Activated CD4-positive, alpha-beta memory T cell treated with anti-CD3 and anti-CD28 coated beads for 36 hours (primary cell): ENCODE measurements at places on chromosomes 2 and 18. TPM values are rescaled to one million over a fixed set of nuclear protein-coding genes. Genes with fewer than 3 reads are reported as not detected.

DNA sequence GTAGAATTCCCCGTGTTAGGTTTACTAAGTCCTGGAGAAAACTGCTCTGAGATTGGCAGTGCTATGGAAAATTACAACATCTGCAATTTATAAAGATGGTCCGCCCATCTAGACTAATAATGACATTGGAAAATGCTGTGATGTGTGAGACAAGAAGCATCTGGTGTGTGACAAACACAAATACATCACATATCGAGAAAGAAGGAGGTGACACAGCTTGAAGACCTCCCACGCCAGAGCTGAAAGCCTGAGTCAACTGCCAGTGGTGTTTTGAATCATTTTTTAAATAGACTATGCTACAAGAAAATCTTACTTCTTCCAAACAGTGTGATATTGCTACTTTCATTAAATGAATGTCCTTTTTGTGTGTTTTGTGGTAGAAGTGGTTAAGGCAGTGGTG is 8.6 kb upstream of the ANO7 start:
- peak; percentile 78 for DNase-seq
- no peak overlapping the region for H3K4me3 ChIP-seq
- peaks cover 19% of the 10 kb centered on the region for H3K4me1 ChIP-seq
- peak overlapping the region; percentile 69 for H3K27ac ChIP-seq
- H3K27me3 ChIP-seq, result no peaks in the 10 kb centered on the region

DNA sequence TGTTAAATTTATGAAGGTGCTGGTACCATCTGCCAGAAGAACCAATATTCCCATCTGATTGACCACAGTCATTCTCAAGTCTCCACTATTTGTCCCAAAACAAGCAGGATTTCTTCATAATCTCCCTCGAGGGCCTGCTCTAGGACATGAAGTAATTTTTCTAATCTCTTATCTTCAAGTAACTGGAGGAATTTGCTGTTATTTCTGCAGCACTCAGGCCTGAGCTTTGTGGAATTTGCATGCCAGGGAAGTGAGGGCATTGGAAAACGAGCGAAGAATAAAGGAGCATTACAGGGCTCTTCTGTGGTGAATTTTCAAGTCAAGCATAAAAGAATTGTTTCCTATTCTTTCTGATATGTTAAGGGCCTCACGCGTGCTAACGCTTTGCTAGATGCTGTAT is 161.2 kb upstream of the EPAS1 start:
- peaks cover 2% of the 10 kb centered on the region for H3K36me3 ChIP-seq
- DNase-seq, result no peak
- no peak overlapping the region for H3K4me3 ChIP-seq
- no peaks in the 10 kb centered on the region for H3K27me3 ChIP-seq
- no peaks in the 10 kb centered on the region for H3K4me1 ChIP-seq

- H3K27me3 ChIP-seq, result no peaks in the 10 kb centered on the region
- H3K4me1 ChIP-seq, result no peaks in the 10 kb centered on the region
- H3K36me3 ChIP-seq, result no peaks in the 10 kb centered on the region
These were observed 120.5 kb downstream of the ZFP36L2 start for GRCh38 chr2:43105586-43106558.

DNA sequence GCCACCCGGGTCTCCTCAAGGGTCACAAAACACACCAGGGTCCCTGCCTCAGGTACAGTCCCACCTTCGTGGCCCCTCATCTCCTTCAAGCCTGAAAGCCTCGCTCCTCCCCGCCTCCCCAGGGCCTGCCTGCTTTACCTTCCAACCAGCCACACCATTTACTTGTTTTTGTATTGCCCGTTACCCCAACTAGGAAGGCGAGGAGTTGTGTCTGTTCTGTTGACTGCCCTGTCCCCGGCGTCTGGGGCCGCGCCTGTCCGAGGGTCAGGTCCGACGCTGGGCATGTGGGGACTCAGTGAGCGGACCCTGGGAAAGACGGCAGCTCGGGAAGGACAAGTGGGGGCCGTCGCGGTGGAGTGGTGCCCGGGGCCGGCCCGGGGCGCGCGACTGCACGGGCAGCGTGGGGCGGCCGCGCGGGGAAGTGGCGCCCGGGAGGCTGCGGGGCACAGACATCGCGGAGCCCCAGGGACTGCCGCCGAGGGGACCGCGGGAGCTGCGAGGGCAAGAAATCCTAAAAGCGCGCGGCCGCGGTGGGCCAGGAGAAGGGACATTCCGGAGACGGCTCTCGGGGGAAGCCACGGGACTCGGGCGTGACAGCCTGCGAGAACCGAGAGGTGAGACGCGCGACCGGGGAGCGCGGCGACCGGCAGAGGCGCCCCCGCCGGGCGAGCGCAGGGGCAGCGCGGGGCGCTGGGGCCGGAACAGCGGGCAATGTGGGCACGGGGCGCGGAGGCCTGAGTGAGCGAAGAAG is 797 bp upstream of the GRHL1 start:
- peak; percentile 56 for DNase-seq
- no peaks in the 10 kb centered on the region for H3K36me3 ChIP-seq
- H3K27ac ChIP-seq, result no peak overlapping the region
- H3K27me3 ChIP-seq, result peaks cover 37% of the 10 kb centered on the region
- H3K4me1 ChIP-seq, result peaks cover 5% of the 10 kb centered on the region

DNA sequence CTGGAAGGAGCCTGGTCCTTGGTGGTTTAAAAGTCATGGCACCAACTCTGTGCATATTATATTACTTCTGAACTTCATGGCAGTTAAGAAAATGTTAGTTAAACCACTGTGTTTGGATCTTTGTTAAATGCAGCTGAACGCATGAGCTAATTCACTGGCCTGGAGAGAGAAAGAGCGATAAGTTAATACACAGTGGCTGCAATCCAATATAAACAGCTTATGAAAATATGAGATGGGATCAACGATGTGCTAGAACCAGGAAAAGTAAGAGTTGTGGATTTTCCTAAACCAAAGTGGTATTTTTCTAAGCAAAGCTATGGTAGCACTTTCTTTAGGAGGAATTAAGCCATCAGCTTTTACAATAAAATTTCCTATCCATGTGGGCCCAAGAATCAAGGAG is 326.7 kb downstream of the MTX2 start:
- no peak overlapping the region for H3K4me3 ChIP-seq
- H3K4me1 ChIP-seq, result no peaks in the 10 kb centered on the region
- no peaks in the 10 kb centered on the region for H3K36me3 ChIP-seq
- DNase-seq, result no peak
- H3K27ac ChIP-seq, result no peak overlapping the region
- peaks cover 16% of the 10 kb centered on the region for H3K27me3 ChIP-seq

The ANKRD36 gene
- total RNA-seq, result 25.0 TPM

The POTEI gene
- total RNA-seq, result not detected

The ABCG5 gene
- not detected for total RNA-seq
